ENCODE measurements at places on chromosomes 16 and 17. TPM values are rescaled to one million over a fixed set of nuclear protein-coding genes. Genes with fewer than 3 reads are reported as not detected.

Gene NECAB2
- total RNA-seq = 3.0 TPM

Gene KRTAP4-4
- not detected for total RNA-seq

Gene ZNF597
- total RNA-seq = 1.0 TPM

Gene HOXB2
- 1.1 TPM for total RNA-seq

Gene PRCD
- total RNA-seq = not detected

Gene RAB26
- 2.7 TPM for total RNA-seq

Gene EXOC3L1
- total RNA-seq = not detected

Gene SPNS3
- total RNA-seq = not detected

Gene NUPR1
- 10.7 TPM for total RNA-seq

Gene SCGB1C2
- total RNA-seq = not detected

Gene TEKT3
- not detected for total RNA-seq

Gene ACSM2A
- total RNA-seq = not detected

Gene SCIMP
- total RNA-seq = not detected

Gene LRRC75A
- 1.2 TPM for total RNA-seq

Gene TNRC6A
- 23.2 TPM for total RNA-seq

Gene TPSD1
- not detected for total RNA-seq

Gene MYLK3
- not detected for total RNA-seq

Gene FOXN1
- not detected for total RNA-seq

Gene SMIM36
- total RNA-seq = not detected

Gene TMEM92
- total RNA-seq = 28.6 TPM

Gene WSB1
- total RNA-seq = 60.1 TPM

Gene CBX2
- 19.2 TPM for total RNA-seq

Gene BCL6B
- total RNA-seq = not detected

Gene MYL11
- not detected for total RNA-seq

Gene CUEDC1
- 47.6 TPM for total RNA-seq

Gene CCL3
- not detected for total RNA-seq

Gene MYO15B
- total RNA-seq = 72.6 TPM

Gene IGF2BP1
- 61.6 TPM for total RNA-seq

Measured in A549 treated with RU486 at 1 μM for 4 hours (cell line).